ENCODE measurements at places on chromosomes 12 and 14. TPM values are rescaled to one million over a fixed set of nuclear protein-coding genes. Genes with fewer than 3 reads are reported as not detected.

Gene CMA1
- total RNA-seq, result not detected

Gene APOLD1
- 21.0 TPM for total RNA-seq

Gene OAS1
- 14.1 TPM for total RNA-seq

Gene MORN3
- not detected for total RNA-seq

Gene CARMIL3
- not detected for total RNA-seq

Gene GLIPR1
- 9.0 TPM for total RNA-seq

Gene SLC10A1
- not detected for total RNA-seq

Gene GDF11
- 4.5 TPM for total RNA-seq

DNA sequence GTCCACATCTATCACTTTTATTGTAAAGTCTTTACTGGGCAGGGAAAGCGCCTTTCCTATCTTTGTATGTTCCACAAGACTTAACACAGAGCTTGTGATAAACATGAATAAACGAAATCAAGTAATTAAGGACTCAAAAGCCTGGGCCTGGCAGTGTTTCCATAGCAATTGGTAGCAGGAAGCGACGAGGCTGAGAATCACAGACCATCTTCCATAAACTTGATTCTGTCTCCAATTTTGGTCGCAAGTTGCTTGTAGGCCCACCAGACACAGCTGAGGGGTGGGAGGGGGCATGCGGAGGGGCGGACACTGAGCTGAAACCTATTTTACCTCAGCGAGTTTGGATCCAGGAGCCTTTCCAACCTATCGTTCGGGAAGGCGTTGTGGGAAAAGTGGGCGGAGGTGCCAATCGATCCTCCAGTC lies 302 bp downstream of the CCDC38 start:
- DNase-seq, result no peak
- peaks cover 11% of the 10 kb centered on the region for H3K4me1 ChIP-seq
- H3K4me3 ChIP-seq, result peak overlapping the region; percentile 80
- no peaks in the 10 kb centered on the region for H3K36me3 ChIP-seq

DNA sequence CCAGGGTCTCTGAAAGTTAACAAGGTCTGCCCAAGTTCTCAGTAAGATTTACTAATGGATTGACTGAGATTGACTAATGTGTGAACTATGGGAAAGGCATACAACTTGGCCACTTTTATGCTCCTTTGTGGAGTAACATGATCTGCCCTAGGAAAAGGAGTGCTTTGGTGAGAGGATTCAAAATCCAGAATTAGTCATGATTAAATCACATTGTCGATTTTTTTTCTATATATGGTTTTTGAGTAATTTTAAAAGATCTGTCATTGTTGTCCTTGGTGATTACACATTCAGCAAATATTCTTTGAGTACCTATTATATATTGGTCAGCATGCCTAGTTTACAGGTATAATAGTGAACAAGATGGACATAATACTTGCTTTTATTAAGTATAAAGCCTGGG lies 147.7 kb upstream of the SYT10 start:
- H3K36me3 ChIP-seq, result no peaks in the 10 kb centered on the region
- no peaks in the 10 kb centered on the region for H3K27me3 ChIP-seq
- H3K4me1 ChIP-seq, result no peaks in the 10 kb centered on the region
- H3K4me3 ChIP-seq, result no peak overlapping the region

- DNase-seq, result peak; percentile 88
- peak overlapping the region; percentile 21 for H3K27ac ChIP-seq
- H3K4me3 ChIP-seq, result peak overlapping the region; percentile 71
- H3K27me3 ChIP-seq, result peaks cover 56% of the 10 kb centered on the region
- H3K36me3 ChIP-seq, result no peaks in the 10 kb centered on the region
- H3K4me1 ChIP-seq, result peaks cover 21% of the 10 kb centered on the region
Observed at GRCh38 chr14:89027097-89027740, 202.8 kb downstream of the TTC8 start.

DNA sequence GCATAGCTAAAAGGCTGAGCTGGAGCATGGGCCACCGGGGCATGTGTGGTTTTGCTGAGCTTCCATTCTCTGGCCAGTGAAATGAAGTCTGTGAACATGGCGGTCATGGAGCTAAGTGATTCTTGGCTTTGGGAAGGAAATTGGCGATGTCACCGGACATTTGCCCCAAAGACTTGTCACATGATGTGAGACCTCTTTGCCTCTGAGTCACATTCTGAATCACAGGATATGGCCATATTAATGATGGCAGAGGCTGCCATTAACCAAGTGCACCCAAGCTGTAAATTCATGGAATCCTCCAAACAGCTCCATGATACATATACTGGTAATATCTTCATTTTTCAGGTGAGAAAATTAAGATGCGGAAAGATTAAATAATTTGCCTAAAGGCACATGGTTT lies 27.4 kb upstream of the BATF start:
- H3K27me3 ChIP-seq, result no peaks in the 10 kb centered on the region
- no peak for DNase-seq
- H3K4me1 ChIP-seq, result no peaks in the 10 kb centered on the region

DNA sequence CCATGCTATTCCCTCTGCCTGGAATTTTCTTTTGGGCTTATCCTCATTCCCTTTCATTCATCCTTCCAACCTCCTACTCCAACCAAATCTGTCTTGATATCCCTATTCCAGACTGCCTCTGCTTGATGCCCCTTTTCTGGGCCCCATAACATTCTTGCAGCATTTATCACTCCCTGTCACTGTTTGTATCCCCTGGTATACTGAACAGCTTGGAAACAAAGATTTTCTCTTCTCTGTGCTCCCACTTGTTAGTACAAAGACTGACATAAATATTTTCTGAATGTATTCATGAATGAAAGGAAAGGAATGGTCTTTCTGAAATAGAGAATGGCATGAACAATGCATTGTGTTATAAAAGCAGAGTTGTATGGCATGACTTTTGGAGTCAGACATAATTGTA lies 7.5 kb downstream of the IRAK4 start:
- H3K4me3 ChIP-seq, result no peak overlapping the region
- no peak for DNase-seq
- H3K4me1 ChIP-seq, result peaks cover 15% of the 10 kb centered on the region
- no peaks in the 10 kb centered on the region for H3K27me3 ChIP-seq
- peaks cover 29% of the 10 kb centered on the region for H3K36me3 ChIP-seq
- H3K27ac ChIP-seq, result no peak overlapping the region

- DNase-seq, result peak; percentile 21
- H3K4me1 ChIP-seq, result peaks cover 22% of the 10 kb centered on the region
- peak overlapping the region; percentile 87 for H3K4me3 ChIP-seq
- no peaks in the 10 kb centered on the region for H3K27me3 ChIP-seq
Observed at GRCh38 chr14:21524575-21525490, 1.3 kb downstream of the SALL2 start.

DNA sequence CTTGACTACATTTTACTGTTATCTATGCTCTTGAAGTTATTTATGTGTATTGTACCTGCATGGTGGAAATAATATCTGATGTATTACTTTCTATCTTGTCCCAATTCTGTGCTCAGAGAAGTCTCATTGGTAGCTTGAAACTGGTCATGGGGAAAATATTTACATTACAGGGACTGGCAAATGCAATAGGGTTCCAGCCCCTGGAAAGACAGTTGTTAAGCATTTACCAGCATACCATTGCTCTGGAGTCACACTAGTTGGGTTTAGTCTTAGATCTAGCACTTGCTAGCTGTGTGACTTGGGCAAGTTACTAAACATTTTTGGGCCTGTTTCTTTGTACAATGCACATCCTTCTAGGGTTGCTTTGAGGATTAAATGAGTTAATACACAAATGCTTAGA lies 86.3 kb upstream of the NRXN3 start:
- DNase-seq, result no peak
- H3K36me3 ChIP-seq, result no peaks in the 10 kb centered on the region
- H3K27me3 ChIP-seq, result no peaks in the 10 kb centered on the region

GRCh38 chr12:55797068-55797467 lies 20.5 kb downstream of the SARNP start:
- peaks cover 54% of the 10 kb centered on the region for H3K36me3 ChIP-seq
- H3K4me1 ChIP-seq, result no peaks in the 10 kb centered on the region
- DNase-seq, result peak; percentile 80
- H3K4me3 ChIP-seq, result no peak overlapping the region
- H3K27ac ChIP-seq, result no peak overlapping the region
- no peaks in the 10 kb centered on the region for H3K27me3 ChIP-seq

- H3K36me3 ChIP-seq, result no peaks in the 10 kb centered on the region
- no peak overlapping the region for H3K27ac ChIP-seq
- no peaks in the 10 kb centered on the region for H3K4me1 ChIP-seq
- H3K4me3 ChIP-seq, result no peak overlapping the region
- H3K27me3 ChIP-seq, result no peaks in the 10 kb centered on the region
- DNase-seq, result no peak
Observed at GRCh38 chr14:102295270-102295669, 9.7 kb downstream of the MOK start.

- H3K27ac ChIP-seq, result no peak overlapping the region
- H3K4me1 ChIP-seq, result no peaks in the 10 kb centered on the region
- no peak overlapping the region for H3K4me3 ChIP-seq
- no peaks in the 10 kb centered on the region for H3K36me3 ChIP-seq
- no peaks in the 10 kb centered on the region for H3K27me3 ChIP-seq
Observed at GRCh38 chr12:72288911-72289310, 16.7 kb downstream of the TRHDE start.

GRCh38 chr12:14066021-14066420 lies 84.6 kb upstream of the GRIN2B start:
- H3K4me3 ChIP-seq, result no peak overlapping the region
- H3K27me3 ChIP-seq, result no peaks in the 10 kb centered on the region
- no peak overlapping the region for H3K27ac ChIP-seq
- no peak for DNase-seq

GRCh38 chr14:52692248-52692962 lies 3.0 kb downstream of the ERO1A start:
- H3K27ac ChIP-seq, result peak overlapping the region; percentile 44
- no peak overlapping the region for H3K4me3 ChIP-seq
- no peaks in the 10 kb centered on the region for H3K36me3 ChIP-seq

- H3K4me3 ChIP-seq, result no peak overlapping the region
- no peak for DNase-seq
- H3K36me3 ChIP-seq, result no peaks in the 10 kb centered on the region
- H3K4me1 ChIP-seq, result peaks cover 8% of the 10 kb centered on the region
Observed at GRCh38 chr12:31517994-31518393, 72.9 kb downstream of the DENND5B start.

DNA sequence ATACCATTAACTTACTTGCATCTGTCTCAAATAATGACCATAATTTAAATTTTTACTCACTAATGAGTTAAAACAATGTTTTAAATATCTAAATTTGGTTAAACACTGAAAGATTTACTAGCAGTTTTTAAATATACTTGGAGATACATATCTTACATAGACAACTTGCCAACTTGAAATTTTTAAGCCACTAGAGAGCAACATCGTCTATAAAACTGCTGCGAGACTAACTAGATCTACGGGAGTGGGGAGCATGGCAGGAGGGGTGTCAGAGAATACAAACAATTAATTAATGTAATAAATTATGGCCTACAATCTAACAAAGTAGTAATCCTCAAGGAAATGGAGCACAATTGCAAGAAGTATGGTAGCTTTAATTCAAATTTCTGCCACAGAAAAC lies 120.4 kb downstream of the LRRIQ1 start:
- DNase-seq, result no peak
- H3K4me3 ChIP-seq, result no peak overlapping the region
- H3K4me1 ChIP-seq, result no peaks in the 10 kb centered on the region
- no peak overlapping the region for H3K27ac ChIP-seq
- no peaks in the 10 kb centered on the region for H3K36me3 ChIP-seq

DNA sequence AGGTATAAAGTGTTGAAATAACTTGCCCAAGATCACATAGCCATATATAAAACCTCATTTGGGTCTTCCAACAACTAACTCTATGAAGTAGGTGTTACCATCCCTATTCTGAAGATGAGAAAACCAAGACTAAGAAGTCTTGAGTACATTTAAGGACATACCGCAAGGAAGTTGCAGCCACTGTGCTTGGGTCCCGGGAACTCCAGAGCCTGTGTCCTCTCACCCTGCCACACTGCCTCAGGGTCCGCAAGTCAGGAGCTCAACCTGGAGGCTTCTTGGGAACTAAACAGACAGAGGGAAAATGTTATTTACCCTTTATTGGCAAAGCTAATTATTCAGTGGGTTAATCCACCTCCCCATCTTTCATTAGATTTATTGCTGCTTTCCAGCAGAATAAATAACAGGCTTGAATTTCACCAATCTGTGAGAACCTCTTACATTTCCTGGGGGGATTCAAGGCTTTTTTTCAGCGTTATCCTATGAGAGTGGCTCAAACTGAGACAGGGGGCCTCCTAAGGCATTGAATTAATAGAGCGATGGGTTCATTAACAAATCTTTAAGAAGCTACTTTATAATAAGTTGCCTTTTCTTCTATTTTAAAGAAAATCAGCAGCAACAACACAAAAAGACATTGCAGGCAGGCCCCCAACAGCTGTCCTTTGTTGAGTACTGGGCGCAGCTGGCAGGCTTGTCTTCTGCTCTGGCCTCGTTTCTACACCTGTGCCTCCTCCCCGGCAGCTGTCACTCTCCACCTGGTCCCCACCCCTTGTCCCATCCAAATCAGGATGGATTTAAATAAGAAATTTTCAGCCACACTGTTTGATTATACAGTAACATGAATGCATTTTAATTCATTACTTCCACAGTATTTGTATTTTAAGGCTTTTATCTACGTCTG lies 25.3 kb downstream of the PHLDA1 start:
- DNase-seq, result no peak
- H3K4me1 ChIP-seq, result no peaks in the 10 kb centered on the region
- H3K36me3 ChIP-seq, result no peaks in the 10 kb centered on the region
- no peak overlapping the region for H3K27ac ChIP-seq

GRCh38 chr12:45729233-45730083 lies at the start of gene ARID2:
TSS of gene ARID2 (plus strand) at chr12:45729706. CDS start at chr12:45729837, 131 bp downstream.
- no peaks in the 10 kb centered on the region for H3K27me3 ChIP-seq
- no peaks in the 10 kb centered on the region for H3K36me3 ChIP-seq
- peaks cover 29% of the 10 kb centered on the region for H3K4me1 ChIP-seq

DNA sequence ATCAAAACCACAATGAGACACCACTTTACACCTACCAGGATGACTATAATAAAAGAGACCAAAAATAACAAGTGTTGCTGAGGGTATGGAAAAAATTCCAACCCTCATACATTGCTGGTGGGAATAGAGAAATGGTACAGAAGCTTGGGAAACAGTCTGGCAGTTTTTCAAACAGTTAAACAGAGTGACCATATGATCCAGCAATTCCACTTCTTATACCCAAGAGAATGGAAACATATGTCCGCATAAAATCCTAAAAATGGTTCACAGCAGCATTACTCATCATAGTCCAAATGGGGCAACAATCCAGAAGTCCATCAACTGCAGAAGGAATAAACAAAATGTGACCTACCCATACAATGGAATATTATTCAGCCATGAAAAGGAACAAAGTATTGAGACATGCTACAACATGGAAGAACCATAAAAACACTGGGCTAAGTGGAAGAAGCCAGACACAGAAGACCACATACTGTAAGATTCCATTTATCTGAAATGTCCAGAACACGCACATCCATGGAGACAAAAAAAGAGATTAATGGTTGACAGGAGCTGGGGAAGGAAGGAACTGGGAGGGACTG lies 44.5 kb downstream of the CHGA start:
- DNase-seq, result no peak
- peaks cover 23% of the 10 kb centered on the region for H3K4me1 ChIP-seq
- no peak overlapping the region for H3K27ac ChIP-seq

DNA sequence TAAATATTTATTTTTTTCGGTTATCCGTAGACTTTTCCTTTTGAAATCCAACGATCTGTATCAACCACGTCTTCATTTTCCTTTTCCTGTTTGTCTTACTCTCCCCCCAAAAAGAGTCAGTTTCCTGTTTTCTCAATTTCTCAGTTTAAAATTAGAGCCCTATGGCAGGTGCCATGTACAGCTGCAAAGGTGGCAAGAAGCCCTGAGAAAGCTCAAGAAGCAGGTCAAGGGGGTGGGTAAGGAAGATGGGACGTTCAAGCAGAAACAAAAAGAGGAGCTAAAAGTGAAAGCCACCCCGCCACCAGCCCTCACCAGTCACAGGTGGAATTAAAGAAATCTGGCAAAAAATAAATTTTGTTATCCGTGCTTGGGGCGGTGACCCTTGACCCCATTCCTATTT lies 26.7 kb downstream of the SLC35E3 start:
- no peaks in the 10 kb centered on the region for H3K27me3 ChIP-seq
- no peaks in the 10 kb centered on the region for H3K4me1 ChIP-seq
- no peaks in the 10 kb centered on the region for H3K36me3 ChIP-seq
- no peak overlapping the region for H3K27ac ChIP-seq

All from stomach (tissue), 19 donors.